CD8-positive, alpha-beta memory T cell (primary cell): ENCODE measurements at places on chromosomes 5 and 9.

DNA sequence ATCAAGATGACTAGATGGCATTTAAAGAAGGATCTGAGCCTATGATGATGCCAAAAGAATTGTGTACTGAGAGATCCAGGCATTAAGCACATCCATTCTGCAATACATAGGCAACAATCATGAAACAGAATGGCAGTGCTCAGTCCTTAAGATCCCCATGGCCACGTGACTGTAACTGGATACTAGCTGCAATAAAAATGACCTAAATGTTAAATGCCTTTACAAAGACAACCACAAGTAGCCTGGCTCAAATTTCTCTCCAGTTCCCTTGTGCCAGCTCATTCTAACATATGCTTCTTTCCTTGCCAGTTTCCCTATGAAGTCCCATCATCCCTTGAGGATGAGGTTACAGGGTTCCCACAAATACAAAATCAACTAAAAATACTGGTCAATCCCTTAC lies 148.3 kb upstream of the GHR start:
- H3K36me3 ChIP-seq, result no peaks in the 10 kb centered on the region
- no peaks in the 10 kb centered on the region for H3K27me3 ChIP-seq
- H3K4me3 ChIP-seq, result no peak overlapping the region
- no peak for DNase-seq
- no peak overlapping the region for H3K27ac ChIP-seq

GRCh38 chr5:131525805-131526204 lies 109.2 kb downstream of the RAPGEF6 start:
- H3K36me3 ChIP-seq, result no peaks in the 10 kb centered on the region
- H3K27me3 ChIP-seq, result no peaks in the 10 kb centered on the region
- H3K4me3 ChIP-seq, result no peak overlapping the region
- H3K27ac ChIP-seq, result no peak overlapping the region
- peaks cover 75% of the 10 kb centered on the region for H3K4me1 ChIP-seq
- DNase-seq, result no peak

- no peak overlapping the region for H3K4me3 ChIP-seq
- peaks cover 34% of the 10 kb centered on the region for H3K4me1 ChIP-seq
- no peaks in the 10 kb centered on the region for H3K27me3 ChIP-seq
- no peaks in the 10 kb centered on the region for H3K36me3 ChIP-seq
Measured at GRCh38 chr5:122780296-122780695, 5.4 kb downstream of the SNX2 start.

DNA sequence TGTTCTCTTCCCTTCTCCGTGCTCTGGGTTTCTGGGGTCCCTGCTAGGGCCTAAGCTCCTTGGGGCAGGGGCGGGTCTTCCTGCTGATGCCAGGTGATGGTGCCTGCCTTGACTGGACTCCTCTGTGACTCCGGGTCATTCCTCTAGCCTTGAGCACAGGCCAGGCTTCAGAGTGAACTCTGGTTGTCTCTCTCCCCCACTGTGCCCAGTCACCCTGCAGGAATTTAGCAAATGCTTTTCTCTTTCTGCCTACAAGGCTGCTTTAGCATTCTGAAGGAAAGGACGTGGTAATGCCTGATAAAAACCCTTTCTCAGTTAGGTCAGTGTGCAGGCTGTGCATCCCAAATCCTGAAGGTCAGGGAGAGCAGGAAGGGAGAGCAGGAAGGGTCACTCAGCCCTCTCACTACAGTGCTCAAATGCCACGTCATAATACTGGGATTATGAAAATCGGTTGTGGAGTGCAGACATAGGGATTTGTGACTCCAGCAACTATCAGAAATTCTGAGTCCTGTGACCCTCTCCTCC lies 2.7 kb downstream of the CXCL14 start:
- no peaks in the 10 kb centered on the region for H3K36me3 ChIP-seq
- no peak overlapping the region for H3K27ac ChIP-seq
- H3K27me3 ChIP-seq, result no peaks in the 10 kb centered on the region
- no peak for DNase-seq
- no peaks in the 10 kb centered on the region for H3K4me1 ChIP-seq

DNA sequence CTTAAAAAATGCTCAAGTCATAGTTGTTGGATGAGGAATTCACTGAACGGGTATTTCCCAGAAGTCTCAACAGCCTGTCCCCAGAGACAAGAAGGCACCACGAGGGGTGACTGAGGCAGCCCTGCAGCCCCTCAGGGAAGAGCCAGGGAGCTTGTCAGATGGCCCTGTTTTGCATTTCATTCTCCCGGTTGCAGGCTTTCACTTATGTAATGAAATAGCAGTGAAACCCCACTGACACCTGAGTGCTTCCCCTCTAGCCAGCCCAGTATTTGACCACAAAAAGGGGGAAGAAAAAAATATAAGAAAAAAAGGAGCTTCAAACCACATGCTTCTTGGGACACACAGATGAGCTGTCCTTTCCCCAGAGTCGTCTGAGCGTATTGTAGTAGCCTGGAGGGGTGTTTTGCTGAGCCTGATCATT lies 75.3 kb upstream of the IL12B start:
- H3K4me3 ChIP-seq, result no peak overlapping the region
- no peaks in the 10 kb centered on the region for H3K27me3 ChIP-seq
- peaks cover 7% of the 10 kb centered on the region for H3K4me1 ChIP-seq
- H3K36me3 ChIP-seq, result no peaks in the 10 kb centered on the region

DNA sequence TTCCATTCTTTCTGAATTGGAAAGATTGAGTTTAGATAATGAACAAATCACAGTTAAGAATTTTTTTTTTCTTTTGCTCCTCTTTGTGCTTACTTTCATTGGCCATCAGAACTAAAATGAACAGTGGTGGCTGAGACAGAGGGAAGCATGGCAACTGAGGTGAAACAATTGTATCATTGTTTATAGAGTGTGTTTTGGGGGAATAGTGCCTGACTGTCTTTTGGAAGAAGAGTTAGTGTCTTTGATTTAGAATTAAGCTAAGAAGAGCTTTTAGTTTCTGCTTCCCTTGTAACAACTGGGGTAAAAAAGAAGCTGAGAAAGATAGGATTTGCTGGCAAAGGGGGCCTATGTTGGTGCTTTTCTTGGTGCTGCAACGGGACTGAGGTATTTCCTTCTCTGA lies 24.0 kb downstream of the HSD17B4 start:
- H3K27ac ChIP-seq, result no peak overlapping the region
- no peaks in the 10 kb centered on the region for H3K27me3 ChIP-seq
- H3K36me3 ChIP-seq, result peaks cover 7% of the 10 kb centered on the region
- no peaks in the 10 kb centered on the region for H3K4me1 ChIP-seq
- no peak overlapping the region for H3K4me3 ChIP-seq

GRCh38 chr5:126819253-126819652 lies 42.3 kb downstream of the LMNB1 start:
- no peaks in the 10 kb centered on the region for H3K27me3 ChIP-seq
- H3K4me1 ChIP-seq, result no peaks in the 10 kb centered on the region
- H3K27ac ChIP-seq, result no peak overlapping the region
- no peak overlapping the region for H3K4me3 ChIP-seq

- no peaks in the 10 kb centered on the region for H3K27me3 ChIP-seq
- no peak overlapping the region for H3K27ac ChIP-seq
- no peaks in the 10 kb centered on the region for H3K36me3 ChIP-seq
- no peak overlapping the region for H3K4me3 ChIP-seq
Measured at GRCh38 chr5:179533907-179534306, 16.4 kb upstream of the RUFY1 start.

GRCh38 chr5:21688655-21689054 lies 1164.5 kb downstream of the CDH12 start:
- no peaks in the 10 kb centered on the region for H3K36me3 ChIP-seq
- no peak overlapping the region for H3K4me3 ChIP-seq
- H3K27ac ChIP-seq, result no peak overlapping the region
- no peaks in the 10 kb centered on the region for H3K4me1 ChIP-seq
- H3K27me3 ChIP-seq, result no peaks in the 10 kb centered on the region
- DNase-seq, result no peak

DNA sequence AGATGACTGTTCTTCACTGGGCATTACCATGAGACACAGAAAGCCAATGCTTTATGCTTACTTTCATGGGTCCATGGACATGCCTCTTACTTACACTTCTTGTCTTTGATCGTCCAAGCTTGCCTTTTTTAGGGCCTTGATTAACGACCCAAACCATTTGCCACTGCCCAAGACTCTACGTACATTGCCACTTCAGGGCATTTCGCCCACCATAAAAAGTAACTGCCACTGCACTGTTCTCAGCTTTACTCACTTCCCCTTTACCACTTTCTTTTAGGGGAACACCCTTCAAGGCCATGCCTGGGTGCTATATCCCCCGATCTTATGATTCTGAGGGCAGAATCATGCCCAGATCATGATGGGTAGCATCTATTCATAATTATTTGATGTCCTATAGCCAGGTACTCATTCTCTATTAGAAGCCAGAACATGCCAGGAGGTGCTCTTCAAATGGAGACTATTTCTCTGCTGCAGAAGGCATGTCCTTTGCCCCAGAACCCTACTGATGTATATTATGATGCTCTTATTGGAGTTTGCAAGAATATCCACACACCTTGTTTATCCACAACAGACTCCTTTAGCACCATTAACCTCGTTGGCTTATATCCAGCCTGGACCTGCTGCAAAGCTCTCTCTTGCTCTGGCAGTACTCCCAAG lies 64.1 kb upstream of the RAD23B start:
- no peak overlapping the region for H3K4me3 ChIP-seq
- H3K27ac ChIP-seq, result no peak overlapping the region
- no peaks in the 10 kb centered on the region for H3K4me1 ChIP-seq
- DNase-seq, result no peak
- no peaks in the 10 kb centered on the region for H3K27me3 ChIP-seq

DNA sequence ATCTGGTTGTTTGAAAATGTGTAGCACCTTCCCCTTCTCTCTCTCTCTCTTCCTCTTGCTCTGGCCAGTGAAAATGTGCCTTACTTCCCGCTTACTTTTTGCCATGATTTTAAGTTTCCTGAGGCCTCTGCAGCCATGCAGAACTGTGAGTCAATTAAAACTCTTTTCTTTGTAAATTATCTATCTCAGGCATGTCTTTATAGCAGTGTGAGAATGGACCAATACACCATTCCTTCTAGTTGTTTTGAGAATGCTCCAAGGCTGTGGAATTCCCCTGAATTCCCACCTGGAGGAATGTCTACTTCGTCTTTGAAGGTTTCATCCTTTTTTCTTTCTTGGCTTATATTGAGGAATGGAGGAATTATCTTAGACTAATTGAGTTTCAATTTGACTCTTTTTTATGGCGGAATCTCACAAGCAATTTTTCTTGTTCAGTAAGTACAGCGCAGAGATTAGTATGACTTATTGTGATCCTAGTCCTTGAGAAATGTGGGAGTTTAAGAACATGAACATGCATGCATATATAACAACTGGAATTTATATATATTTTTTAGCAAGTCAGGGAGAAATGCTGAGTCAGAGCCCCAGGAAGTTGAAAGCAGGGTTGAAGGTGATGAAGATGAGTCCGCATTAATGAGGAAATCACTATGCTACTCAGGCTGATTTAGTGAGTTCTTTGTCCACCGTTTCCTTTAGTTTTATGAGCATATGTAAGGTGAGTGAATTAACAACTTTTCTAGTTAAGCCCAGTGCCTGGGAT lies 488.1 kb upstream of the ADAMTS16 start:
- no peak overlapping the region for H3K27ac ChIP-seq
- DNase-seq, result no peak
- H3K4me1 ChIP-seq, result no peaks in the 10 kb centered on the region

DNA sequence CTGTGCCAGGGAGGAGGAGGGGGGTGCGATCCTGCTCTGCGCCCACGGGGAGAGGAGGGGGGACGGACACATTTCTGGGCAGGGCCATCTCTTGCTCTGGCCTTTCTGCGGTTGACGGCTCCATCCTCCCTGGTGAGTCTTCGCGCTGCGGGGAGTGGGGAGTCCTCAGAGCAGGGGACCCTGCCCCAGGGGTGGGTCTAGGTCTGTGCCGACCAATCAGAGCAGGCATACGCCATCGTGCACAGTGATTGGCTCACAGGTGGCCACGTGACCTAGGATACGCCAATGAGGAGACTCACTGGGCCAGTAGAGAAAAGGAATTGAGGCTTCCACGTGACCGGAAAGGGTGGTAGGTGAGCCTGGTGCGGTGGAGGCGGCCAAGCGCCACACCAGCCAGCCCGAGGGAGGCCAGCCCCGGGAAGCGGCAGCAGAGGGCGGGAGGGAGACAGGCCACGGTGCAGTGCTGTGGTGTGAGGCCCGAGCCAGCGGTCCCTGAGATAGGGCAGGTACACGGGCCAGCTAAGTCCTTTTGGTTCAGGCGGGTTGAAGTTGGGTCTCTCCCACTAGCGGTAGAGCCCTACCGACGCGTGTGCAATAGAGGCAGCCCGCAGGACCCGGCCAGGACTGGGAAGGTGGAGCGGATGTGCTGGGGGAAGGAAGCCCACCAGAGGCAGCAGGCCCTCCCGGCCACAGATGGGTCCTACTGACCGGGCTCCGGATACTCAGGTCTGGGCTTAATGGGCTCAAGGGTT lies 65.2 kb upstream of the RNF130 start:
- no peak overlapping the region for H3K27ac ChIP-seq
- DNase-seq, result no peak
- no peaks in the 10 kb centered on the region for H3K36me3 ChIP-seq
- H3K27me3 ChIP-seq, result no peaks in the 10 kb centered on the region
- H3K4me3 ChIP-seq, result no peak overlapping the region

DNA sequence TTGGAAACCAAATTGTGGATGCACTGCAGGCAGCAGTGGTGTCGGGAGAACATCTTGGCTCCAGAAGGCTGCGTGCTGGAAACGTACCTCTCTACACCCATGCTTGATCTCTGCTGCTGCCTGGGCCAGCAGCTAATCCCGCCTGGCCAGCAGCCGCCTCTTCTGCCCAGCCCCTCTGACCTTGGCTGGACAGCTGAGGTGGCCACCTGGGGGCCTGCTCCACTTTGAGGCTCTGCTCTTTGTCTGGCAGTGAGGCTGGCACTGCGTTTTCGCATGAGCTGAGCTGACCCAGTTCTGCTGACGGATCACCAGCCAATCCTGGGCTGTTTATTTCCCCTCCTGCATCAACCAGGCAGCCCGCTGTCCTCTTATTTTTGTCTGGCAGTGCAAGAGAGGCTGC lies 154.9 kb downstream of the TENT4A start:
- no peak overlapping the region for H3K27ac ChIP-seq
- H3K4me3 ChIP-seq, result no peak overlapping the region
- H3K36me3 ChIP-seq, result no peaks in the 10 kb centered on the region
- no peak for DNase-seq

- H3K27ac ChIP-seq, result peak overlapping the region; percentile 95
- peaks cover 51% of the 10 kb centered on the region for H3K4me1 ChIP-seq
- H3K27me3 ChIP-seq, result no peaks in the 10 kb centered on the region
- H3K36me3 ChIP-seq, result peaks cover 14% of the 10 kb centered on the region
- peak overlapping the region; percentile 76 for H3K4me3 ChIP-seq
Measured at GRCh38 chr9:124869466-124869985, 7.6 kb downstream of the ARPC5L start.

DNA sequence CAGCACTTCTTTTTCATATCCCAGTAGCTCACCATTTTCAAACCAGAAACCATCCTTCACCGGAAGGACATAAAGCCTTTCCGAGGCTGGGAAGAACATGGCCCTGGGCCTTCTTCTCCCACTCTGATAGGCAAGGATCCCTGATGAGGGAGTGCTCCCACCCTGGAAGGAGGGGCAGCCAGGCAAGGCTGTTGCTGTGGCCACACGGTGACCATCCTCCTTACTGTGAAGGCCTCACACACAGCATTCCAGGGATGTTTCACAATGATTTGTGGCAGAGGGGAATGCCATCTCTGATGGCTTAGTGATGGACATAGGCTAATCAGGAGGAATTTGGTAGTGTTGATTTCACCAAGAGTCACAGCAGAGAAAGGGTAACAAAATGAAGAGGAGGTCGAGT lies 130.7 kb downstream of the ADAMTS12 start:
- H3K4me3 ChIP-seq, result no peak overlapping the region
- H3K27me3 ChIP-seq, result no peaks in the 10 kb centered on the region
- DNase-seq, result no peak
- no peak overlapping the region for H3K27ac ChIP-seq

GRCh38 chr9:84173961-84174360 lies 166.6 kb downstream of the SLC28A3 start:
- no peaks in the 10 kb centered on the region for H3K27me3 ChIP-seq
- no peak overlapping the region for H3K4me3 ChIP-seq
- no peaks in the 10 kb centered on the region for H3K36me3 ChIP-seq
- H3K4me1 ChIP-seq, result no peaks in the 10 kb centered on the region
- no peak for DNase-seq
